NCI-H748 treated with DMSO at 0.1 percent for 48 hours (cell line): ENCODE measurements at places on chromosomes 5 and 9.

DNA sequence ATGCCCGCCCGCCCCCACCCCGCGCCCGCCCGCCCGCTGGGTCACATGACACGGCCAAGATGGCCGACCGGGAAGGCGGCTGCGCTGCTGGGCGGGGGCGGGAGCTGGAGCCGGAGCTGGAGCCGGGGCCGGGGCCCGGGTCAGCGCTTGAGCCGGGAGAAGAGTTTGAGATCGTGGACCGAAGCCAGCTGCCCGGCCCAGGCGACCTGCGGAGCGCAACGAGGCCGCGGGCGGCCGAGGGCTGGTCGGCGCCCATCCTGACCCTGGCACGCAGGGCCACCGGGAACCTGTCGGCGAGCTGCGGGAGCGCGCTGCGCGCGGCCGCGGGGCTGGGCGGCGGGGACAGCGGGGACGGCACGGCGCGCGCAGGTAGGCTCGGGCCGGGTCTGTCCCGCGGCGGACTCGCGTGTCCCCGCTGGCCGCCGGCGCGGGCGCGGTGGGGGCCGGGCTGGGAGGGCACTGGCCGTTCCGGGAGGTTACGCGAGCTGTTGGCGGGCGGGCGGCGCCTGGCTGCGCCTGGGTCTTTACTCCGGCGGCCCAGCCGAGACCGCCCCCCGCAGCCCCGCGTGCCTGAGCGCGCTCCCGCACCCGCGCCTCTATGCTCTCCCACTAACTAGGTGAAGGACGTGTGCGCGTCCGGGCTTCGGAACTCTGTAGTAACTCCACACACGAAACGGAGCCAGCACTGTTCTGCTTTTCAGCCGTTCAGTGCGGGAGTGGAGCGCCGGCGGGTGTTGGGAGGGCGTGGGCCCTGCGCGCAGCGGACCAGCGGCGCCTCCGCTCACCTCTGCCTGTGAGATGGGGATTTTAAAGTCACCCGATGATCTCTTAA, at the start of gene RUFY1:
Gene RUFY1, plus strand, starts transcription at position 44 of the 832 bp plus-strand sequence. Its CDS starts 16 bp downstream, at position 60.
- peak; percentile 29 for DNase-seq

GRCh38 chr5:65133477-65134110, 348.1 kb downstream of the ADAMTS6 start:
- DNase-seq, result no peak

- DNase-seq, result no peak
These were observed 21.1 kb downstream of the DDX31 start for GRCh38 chr9:132648685-132649084.

GRCh38 chr9:18428661-18429060, 45.3 kb upstream of the ADAMTSL1 start:
- DNase-seq, result no peak

DNA sequence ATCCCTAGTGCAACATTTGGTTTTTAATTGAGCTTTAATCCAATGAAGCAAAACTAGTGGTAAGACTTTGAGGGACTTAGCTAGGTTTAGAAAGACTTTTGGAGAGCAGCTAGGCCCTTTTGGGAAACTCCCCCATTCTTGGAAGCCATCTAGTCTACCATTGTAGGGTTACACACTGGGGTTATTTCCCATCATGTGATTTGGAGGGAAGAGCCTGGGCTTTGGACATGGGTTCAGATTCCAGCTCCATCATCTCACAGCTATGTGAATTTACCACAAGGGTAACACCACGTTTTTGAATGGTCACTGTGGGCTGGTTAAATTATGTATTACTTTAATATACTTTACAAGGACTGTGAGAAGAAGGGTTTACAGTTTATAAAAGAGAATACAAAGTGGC, 18.3 kb upstream of the TNFSF15 start:
- DNase-seq, result no peak

- DNase-seq, result no peak
These were observed 136.1 kb downstream of the LHFPL2 start for GRCh38 chr5:78512435-78512834.

DNA sequence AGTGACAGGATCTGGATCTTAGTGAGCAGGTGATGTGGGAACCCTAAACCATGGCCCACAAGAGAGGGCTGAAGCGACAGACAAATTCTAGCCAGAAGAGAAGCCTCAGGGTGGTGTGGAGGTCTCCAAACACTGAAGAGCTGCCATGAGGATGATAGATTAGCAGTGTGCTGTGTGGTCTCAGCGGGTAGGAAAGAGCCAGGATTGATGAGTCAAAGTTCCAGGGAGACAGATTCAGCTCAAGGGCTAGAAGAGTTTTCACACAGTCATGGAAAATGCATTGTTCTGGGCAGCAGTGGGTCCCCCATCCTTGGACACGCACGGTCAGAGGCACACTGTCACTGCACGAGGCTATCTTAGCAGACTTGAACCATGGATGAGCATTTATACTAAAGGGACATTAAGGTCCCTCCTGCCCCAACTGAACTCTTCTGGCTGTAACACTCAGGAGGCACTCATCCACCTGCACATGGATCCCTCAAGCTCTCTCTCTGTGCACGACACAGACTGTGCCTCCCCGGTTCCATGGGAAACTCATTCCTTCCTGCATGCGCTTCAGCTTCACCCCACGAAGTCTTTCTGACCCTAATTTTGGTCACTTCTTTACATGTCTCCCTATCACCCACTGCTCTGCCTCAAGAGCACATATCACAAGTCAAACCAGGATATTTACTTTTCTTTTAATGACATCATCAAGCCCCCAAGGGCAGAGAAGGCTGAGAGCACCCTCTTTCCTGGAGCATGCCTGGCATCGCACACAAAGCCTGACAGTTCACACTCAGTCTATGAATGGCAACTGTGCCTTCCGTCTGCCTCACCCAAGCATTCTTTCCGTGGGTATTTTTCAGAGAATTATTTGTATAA, 84.8 kb downstream of the TLE1 start:
- DNase-seq, result no peak

DNA sequence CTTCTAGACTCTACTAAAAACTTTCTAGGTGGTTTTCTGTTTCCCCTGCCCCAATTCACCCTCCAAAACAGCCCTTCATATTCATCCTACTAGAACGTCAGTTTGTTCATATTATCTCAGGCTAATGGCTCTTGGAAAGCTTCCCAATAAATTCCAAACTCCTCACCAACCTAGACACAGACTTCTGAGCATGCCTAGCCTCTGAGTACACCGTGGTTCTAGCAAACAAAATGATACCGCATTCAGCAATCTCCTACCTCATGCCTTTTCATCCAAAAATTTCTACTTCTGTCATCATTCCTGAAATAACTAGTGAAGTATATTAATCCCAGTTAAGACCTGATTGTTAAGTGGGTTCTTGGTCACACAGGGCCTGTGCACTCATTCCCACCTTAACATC, 46.5 kb upstream of the NR5A1 start:
- no peak for DNase-seq

GRCh38 chr5:101590384-101590783, 687.3 kb upstream of the ST8SIA4 start:
- no peak for DNase-seq

- DNase-seq, result no peak
These were observed 705.2 kb upstream of the ZNF608 start for GRCh38 chr5:125451622-125452021.

GRCh38 chr5:113760486-113760885, 247.0 kb downstream of the YTHDC2 start:
- DNase-seq, result no peak

GRCh38 chr5:95606419-95606818, 13.5 kb upstream of the GPR150 start:
- no peak for DNase-seq

DNA sequence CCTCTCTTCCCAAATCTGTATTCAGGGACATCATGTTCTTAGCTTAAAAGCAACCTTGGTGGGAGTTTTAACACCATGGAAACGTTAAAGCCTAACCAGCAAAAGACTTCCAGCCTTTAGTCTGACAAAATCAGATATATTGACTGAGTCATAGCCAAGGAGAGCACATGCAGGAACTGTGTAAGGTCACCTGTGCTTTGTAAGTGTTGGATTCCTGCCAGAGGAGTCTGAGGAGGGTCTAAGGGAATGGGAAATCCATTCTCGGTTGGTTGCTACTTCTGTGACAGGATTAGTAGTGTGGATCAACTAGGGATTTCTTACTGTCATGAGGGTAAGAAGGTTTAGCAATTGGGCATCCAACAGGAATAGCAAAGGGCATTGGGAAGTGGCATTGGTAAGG, 142.0 kb upstream of the CHD1 start:
- DNase-seq, result no peak

DNA sequence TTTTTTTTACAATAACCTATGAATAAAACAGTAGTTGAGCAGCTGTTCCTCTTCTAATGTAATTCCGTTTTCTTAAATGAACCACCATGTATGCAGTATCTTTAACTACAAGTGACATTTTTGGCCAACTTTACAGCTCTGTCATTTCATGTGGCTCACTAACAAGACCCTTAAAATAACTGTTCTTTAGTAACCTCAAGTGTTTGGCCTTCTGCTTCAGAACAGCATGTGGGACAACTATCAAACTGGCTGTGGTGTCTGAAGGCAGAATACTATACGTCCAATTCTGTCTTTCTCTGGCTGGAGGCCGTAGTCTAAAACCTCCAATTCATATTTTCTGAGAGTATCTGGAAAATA, 391.4 kb downstream of the NNT start:
- DNase-seq, result no peak

GRCh38 chr9:131214286-131214856, 61.9 kb downstream of the FAM78A start:
- no peak for DNase-seq

- DNase-seq, result no peak
These were observed 142.1 kb upstream of the CCDC152 start for GRCh38 chr5:42614509-42614908.

DNA sequence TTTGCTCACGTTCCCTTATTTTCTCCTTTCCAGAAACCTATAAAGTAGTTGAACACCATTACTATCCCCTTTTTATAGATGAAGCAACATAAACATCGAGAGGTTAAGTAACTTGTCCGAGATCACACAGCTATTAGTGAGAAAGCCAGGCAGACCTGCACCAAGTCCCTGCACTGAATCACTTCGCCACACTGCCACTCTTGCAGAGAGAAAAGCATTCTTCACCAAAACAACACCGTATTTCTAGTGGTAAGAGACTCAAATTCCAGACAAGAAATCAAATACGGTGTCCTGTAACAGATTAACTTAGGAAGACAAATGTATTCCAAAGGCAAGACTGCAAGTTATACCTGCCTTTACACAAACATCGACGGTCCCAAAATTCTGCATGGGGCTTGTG, 82.0 kb upstream of the DMRT1 start:
- no peak for DNase-seq

- no peak for DNase-seq
These were observed 254 bp downstream of the STRBP start for GRCh38 chr9:123268199-123268464.

- no peak for DNase-seq
These were observed 889.6 kb downstream of the CDH18 start for GRCh38 chr5:19098434-19098833.
